ENCODE measurements at places on chromosomes 3 and 15. TPM values are rescaled to one million over a fixed set of nuclear protein-coding genes. Genes with fewer than 3 reads are reported as not detected.
A peak's percentile ranks its signal among the peaks of the same experiment; 100 is the strongest.

Gene LRRC2
- 4.7 TPM for total RNA-seq

Gene TMC3
- total RNA-seq: not detected

GRCh38 chr3:110589341-110589740 lies 482.3 kb upstream of the NECTIN3 start:
- no peak overlapping the region for H3K27ac ChIP-seq
- no peaks in the 10 kb centered on the region for H3K27me3 ChIP-seq
- no peak overlapping the region for H3K4me3 ChIP-seq
- no peaks in the 10 kb centered on the region for H3K4me1 ChIP-seq

DNA sequence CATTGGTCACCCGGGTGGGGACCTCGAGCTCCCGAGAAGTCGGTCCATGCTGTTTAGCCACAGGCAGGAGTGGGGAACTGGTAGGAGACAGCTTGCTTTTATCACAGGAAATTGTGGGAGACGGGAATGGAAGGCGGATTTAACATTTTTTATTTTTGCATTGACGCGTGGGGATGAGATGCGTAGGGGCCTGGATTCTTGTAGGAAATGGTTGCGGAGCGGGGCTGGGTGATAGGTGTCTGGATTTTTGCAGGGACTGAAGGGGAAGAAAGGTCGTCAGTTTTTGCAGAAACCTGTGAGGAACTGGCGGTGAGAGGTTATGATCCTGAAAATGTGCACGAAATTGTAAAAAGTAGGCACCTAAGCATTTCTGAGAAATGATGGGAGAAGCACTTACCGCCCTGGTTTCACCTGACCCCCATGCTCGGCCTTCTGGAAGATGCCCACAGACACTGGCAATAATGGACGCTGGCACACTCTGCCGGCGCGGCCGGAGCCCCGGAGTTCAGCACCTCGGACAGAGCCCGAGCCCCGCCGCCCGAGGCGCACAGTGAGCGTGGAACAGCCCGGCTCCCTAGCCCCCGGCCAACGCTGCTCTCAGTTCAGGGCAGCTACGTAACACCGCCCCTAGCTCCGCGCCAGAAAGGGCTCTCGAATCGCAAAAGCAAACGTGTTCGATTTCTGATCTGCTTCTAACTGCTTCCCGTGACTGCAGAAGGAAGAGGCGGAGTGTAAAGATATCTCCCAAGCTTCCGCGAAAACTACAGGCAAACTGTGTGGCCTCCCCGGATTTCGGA lies 928 bp downstream of the ANKRD34C start:
- no peaks in the 10 kb centered on the region for H3K4me1 ChIP-seq
- H3K27me3 ChIP-seq: peaks cover 28% of the 10 kb centered on the region
- peak; percentile 21 for DNase-seq
- H3K4me3 ChIP-seq: no peak overlapping the region

- peaks cover 6% of the 10 kb centered on the region for H3K4me1 ChIP-seq
- H3K4me3 ChIP-seq: no peak overlapping the region
- H3K36me3 ChIP-seq: no peaks in the 10 kb centered on the region
- H3K27me3 ChIP-seq: peaks cover 12% of the 10 kb centered on the region
- H3K27ac ChIP-seq: no peak overlapping the region
- peak; percentile 40 for DNase-seq
Measured at GRCh38 chr3:185176750-185177359, 24.0 kb upstream of the C3orf70 start.

DNA sequence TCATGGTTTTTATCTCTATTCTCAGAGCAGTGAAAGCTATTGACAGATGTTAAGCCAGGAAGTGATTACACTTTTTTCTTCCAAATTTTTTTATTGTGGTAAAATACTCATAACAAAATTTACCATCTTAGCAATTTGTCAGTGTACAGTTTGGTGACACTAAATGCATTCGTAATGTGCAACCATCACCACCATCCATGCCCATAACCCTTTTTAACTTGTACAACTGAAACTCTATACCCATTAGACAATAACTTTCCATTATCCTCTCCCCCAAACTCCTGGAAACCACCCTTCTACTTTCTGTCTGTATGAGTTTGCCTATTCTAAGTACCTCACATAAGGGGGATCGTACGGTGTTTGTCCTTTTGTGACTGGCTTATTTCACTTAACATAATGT lies 15.1 kb upstream of the POMGNT2 start:
- no peak overlapping the region for H3K27ac ChIP-seq
- H3K36me3 ChIP-seq: no peaks in the 10 kb centered on the region
- no peak for DNase-seq
- H3K4me1 ChIP-seq: no peaks in the 10 kb centered on the region
- H3K4me3 ChIP-seq: no peak overlapping the region

DNA sequence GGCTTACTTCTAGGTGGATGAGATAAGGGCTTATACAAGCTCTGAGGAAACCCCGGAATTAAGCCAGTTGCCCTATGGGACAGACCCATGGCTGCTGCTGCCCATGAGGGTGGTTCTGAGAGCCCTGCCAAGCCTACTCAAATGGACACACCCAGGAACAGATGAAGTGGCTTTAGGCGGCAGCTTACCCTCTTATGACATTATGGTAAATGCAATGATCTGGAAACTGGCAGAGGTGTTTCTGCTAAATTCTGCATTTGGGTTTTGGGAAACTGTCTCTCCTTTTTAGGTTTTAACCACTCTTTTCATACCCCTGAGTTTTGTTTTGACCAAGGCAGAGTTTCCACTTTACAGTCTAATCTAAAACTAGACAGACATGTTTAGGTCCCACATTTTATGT lies 9.0 kb upstream of the ZBED2 start:
- H3K27ac ChIP-seq: no peak overlapping the region
- H3K4me3 ChIP-seq: no peak overlapping the region
- H3K36me3 ChIP-seq: no peaks in the 10 kb centered on the region
- peaks cover 4% of the 10 kb centered on the region for H3K4me1 ChIP-seq

DNA sequence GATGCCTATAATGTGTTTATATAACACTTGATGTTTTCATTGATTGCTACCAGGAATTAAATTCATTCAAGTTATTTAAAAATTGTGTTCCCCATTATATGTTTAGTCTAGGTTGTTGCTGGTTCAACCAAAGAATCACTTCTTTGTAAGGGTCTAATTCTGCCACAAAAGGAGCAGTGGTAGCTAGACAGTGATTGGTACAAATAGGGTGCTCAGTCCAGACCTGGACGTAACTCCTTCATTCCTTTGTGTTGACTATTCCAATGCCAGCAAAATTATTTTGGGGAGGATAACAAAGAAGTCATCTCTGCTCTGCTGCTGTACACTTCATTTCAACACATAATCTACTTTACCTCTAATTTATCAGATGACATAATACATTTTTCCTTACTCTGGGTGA lies 1.2 kb downstream of the CHMP2B start:
- H3K4me3 ChIP-seq: peak overlapping the region; percentile 77
- DNase-seq: peak; percentile 18
- no peak overlapping the region for H3K27ac ChIP-seq
- no peaks in the 10 kb centered on the region for H3K4me1 ChIP-seq
- no peaks in the 10 kb centered on the region for H3K27me3 ChIP-seq

- H3K4me1 ChIP-seq: no peaks in the 10 kb centered on the region
- H3K27me3 ChIP-seq: no peaks in the 10 kb centered on the region
- no peak overlapping the region for H3K4me3 ChIP-seq
- H3K36me3 ChIP-seq: no peaks in the 10 kb centered on the region
- no peak for DNase-seq
Measured at GRCh38 chr3:169539856-169540255, 123.7 kb downstream of the MECOM start.

Measured in IMR-90 (cell line).